ENCODE measurements at places on chromosomes 12 and 14.

DNA sequence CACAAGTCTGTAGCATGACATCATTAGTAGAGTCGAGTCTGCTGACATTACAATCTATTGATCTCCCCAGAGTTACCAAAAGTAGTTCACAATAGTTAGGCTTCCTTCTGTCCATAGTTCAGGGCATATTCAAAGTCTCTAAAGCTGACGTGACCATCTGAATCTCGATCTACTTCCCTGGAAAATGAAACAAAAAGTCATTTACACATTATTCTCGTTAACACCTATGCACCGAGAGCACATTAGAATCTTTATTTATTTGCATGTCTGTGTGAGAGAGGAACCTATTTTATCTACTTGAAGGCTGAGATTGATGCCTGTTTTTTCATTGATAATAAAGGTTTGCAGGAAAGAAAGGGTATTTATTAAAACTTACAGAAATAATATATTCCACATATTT lies 157.4 kb downstream of the EFCAB11 start:
- DNase-seq, result no peak

- peak; percentile 39 for DNase-seq
Measured at GRCh38 chr12:112900298-112901145, 6.2 kb upstream of the OAS1 start.

DNA sequence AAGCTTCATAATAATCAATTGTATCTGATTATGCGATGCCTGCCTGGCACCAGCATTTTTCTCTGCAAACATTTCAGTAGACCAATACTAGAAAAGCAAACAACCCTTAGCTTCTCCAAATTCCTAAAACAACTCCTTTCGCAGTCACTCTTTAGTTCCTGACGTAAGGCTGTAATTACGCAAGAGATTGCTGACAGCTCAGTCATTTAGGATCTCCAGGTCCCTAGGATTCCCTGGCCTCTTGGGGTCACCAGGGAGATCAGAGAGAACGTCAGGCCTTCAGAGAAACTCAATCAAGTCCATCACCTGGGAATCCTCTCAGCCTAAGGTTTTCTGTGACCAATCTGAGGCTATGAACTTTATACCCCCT lies 390.6 kb downstream of the PAWR start:
- no peak for DNase-seq

DNA sequence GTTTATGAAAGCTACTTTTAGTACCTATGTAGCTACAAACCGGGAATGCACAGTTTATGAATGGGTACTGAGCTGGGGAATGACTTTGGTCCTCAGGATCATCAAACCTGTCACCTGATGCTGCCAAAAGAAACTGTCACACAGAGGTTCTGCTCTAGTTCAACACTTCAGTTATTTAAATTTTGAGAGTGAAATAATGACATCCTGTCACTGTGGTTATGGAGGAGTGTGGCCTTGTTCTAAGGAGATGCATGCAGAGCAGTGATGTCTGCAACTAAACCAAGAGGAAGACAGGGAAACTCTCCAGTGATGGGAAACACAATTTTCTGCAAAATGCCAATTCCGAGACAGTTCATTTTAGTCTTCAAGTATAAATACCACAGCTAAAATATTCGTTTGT lies 4.8 kb upstream of the AEBP2 start:
- DNase-seq, result no peak

DNA sequence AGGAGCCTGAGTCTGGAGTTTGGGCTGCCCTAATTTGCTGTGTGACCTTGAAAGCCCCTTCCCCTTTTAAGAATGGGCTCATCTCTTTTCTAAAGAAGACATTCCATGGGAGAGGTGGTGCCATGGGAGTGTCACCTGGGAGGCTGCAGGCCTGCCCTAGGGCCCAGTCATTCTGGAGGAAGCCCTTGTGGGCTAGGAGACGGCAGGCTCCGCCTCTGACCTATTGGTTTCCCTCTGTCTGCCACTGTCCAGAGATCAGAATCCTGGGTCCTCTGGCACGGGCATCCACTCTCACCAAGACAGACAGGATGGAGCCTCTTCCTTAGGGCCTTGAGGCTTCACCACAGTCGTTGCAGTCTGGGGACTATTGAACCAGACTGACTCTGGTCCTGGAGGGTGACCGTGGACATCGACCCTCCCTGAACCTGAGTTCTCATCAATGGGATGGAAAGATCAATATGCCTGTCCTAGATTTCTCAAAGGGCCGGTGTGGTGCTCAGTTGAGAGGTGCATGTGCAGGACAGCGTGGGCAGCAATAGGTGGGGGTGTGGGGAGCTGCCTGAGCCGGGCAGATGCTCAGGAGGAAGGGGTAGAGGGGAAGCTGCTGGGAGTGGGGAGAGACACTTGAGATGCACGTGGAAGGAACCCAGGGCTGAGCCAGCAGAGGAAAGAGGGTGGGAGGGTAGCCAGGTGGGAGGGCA lies 12.2 kb upstream of the CLMN start:
- no peak for DNase-seq

- DNase-seq, result peak; percentile 56
Measured at GRCh38 chr12:26319511-26319910, 124.1 kb downstream of the SSPN start.

GRCh38 chr12:128801879-128802391 lies 21.8 kb downstream of the SLC15A4 start:
- DNase-seq, result no peak

DNA sequence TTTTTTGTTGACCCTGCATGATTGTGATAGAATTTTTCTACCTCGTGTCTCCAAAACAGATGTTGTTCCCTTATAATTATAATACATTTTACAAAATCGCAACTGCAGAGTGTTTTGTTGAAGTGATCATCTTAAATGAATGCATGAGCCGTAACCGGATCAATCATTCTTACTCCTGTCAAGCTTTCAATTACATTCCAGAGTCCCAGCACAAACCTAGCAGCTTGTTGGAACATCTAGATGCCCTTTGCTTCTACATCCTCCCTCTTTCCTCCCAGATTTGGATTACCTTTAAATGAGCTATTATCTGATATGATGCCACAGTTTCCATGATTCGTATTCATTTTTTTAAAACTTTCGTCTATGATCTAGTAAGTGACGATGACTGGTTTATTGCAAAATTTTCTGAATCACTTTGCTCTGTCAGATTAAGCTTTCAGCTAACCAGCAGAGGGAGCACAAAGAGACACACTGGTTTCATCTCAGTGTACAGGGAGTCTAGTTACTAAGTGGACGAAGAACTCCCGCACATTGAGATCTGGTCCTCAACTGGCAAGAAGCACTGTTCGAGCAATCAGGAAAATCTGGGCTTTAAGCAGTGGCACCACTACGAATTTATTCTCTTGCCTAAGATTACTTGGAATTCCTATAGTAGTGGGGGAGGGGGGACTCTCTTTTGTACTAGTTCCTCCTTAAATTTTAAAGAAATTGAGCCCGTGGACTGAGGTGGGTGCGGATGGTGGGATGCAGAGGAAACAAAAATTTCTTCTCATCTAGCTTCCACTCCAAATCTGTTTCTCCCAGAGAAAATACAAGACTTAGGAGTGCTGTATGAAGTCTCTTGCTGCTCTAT lies 40.9 kb downstream of the TSHR start:
- DNase-seq, result peak; percentile 92

GRCh38 chr12:94255006-94255405 lies 106.6 kb downstream of the PLXNC1 start:
- no peak for DNase-seq

DNA sequence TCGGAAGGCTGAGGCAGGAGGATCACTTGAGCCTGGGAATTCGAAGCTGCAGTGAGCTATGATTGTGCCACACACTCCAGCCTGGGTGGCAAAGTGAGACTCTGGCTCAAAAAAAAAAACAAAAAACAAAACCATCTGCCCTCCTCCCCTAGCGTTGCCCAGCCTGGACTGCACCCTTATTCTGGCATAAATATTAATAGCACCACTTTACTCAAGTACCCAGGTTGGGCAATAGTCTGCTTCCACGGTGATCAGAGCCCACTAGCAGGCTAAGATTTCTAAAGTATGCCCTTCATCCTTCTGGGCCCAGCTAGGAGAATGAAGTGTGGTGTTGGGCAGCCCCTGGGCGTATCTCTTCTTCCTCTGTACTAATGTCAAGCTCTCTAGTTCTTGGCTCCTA lies 33.3 kb downstream of the KCTD10 start:
- DNase-seq, result no peak

GRCh38 chr12:14691560-14691959 lies 4.8 kb downstream of the GUCY2C start:
- peak; percentile 94 for DNase-seq

DNA sequence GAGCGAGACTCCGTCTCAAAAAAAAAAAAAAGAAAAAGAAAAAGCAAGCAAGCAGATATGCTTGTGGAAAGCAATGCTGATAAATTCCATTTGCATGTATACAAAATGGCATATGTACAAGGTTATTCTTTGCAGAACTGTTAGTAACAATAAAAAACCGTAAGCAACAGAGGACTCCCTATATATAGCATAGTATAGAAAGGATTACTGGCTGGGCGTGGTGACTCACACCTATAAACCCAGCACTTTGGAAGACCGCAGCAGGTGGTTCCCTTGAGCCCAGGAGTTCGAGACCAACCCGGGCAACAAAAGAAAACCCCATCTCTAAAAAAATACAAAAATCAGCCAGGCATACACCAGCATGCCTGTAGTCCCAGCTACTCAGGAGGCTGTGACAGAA lies 13.5 kb downstream of the GCN1 start:
- no peak for DNase-seq

DNA sequence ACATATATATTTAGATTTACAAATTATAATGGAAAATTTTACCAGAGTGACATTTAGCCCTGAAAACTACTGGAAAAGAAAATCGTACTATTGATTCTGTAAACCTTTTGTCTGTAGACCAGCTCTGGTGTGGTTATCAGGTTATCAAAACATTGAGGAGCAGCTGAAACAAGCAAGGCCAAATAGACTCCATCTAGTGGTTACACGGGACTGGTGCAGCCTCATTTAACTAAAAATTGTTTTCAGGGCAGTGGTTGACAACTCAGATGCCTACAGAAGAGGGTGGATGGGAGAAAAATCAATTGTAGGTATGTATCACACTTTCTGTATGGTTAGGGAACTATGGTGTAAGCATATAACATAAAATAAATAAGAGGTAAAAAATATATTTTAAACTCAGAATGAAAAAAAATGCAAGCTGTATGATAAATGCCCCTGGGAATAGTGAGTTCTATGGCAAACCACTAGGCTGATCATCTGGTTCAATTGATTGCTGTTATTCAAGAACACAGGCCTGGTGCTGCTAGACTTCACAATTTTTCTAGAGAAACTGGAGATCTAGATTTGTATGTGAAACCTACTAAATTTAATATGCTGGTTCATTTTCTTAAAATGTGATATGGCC lies 51.2 kb downstream of the ACSS3 start:
- peak; percentile 36 for DNase-seq

- no peak for DNase-seq
Measured at GRCh38 chr12:25859976-25860375, 98.5 kb upstream of the RASSF8 start.

GRCh38 chr12:109433618-109434017 lies 43.5 kb downstream of the KCTD10 start:
- no peak for DNase-seq

GRCh38 chr12:16330560-16330959 lies 16.9 kb upstream of the MGST1 start:
- DNase-seq, result no peak

GRCh38 chr14:69964841-69965240 lies 85.6 kb downstream of the SMOC1 start:
- no peak for DNase-seq

- peak; percentile 96 for DNase-seq
Measured at GRCh38 chr14:92649934-92650545, 98.4 kb downstream of the LGMN start.

- DNase-seq, result no peak
Measured at GRCh38 chr12:89309815-89310214, 42.5 kb downstream of the DUSP6 start.

DNA sequence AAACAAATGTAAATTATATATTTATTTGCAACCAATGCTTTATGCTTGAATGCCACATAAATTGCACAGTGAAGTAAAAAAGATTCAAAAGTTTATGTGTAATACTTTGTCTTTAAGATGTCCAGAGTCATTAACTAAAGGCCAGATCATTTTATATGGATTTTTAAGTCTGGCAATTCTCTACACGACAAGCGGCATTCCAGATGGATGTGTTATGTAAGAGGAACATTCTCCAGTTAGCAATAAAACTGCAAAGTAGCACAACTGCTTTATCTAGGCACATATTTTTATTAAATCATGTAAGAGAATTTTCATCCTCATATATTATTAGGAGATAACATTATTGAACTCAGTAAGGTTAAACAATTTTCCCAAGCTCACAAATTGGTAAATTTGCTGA lies 1717.7 kb upstream of the SEL1L start:
- no peak for DNase-seq

GRCh38 chr12:67613040-67613439 lies 35.5 kb upstream of the DYRK2 start:
- no peak for DNase-seq

GRCh38 chr14:38868399-38869290 lies 234.4 kb downstream of the SEC23A start:
- no peak for DNase-seq

DNA sequence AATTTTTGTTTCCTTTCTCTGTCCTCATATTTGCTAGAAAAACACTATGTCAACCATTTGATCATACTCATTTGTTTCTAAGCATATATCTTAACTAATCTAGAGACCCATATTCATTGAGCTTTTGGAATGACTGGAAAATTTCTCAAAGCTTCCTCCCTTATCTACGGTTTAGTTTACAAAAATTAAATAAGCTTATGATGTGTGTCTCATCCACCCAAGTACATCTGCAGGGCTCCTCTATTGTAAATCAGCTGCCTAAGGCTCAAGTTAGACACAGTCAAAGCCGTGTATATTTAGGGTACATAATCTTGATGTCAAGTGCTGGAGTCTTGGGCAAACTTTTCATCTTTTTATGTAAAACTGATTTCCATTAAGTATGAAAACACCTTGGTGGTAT lies 370.5 kb downstream of the DIO2 start:
- no peak for DNase-seq

DNA sequence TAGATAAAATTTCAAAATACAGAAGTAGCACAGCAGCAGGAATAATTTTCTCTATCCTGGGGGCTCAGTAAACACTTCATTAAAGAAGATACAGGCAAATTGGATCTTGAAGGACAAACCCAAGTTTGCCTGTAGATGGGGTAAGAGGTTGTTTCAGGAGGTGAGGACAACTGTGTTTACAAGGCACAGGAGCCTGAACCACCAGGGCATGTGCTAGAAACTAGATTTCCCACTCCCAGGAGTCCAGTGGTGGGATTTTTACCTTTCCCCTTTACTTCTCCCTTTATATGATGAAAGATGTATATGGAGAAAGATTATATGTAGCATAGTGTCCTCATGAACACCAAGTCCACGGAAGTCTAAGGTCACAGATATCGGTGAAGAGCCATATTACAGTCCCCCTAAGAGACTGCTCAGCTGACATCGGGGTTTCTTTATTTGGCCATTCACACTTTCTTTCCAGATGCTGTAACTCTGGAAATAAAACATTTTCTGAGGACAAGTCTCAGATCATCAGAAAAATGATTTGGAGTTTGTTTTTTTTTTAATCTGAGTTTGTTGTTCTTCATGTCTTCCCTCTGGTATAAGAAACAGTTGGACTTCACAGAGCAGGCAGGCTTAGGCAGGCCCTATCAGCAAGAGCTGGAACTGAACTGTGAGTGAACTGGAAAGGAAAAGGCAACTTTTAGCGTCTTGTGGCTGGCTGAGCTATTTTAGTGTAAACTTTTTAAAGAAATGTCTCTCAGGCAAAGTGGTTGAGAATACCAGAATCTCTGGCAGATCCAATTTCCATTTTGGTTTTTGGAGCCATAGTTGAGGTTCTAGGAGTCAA lies 8.0 kb upstream of the EVL start:
- DNase-seq, result no peak
